H1 (cell line): ENCODE measurements at places on chromosomes 4 and X. TPM values are rescaled to one million over a fixed set of nuclear protein-coding genes. Genes with fewer than 3 reads are reported as not detected.

The PAK3 gene
- 6.4 and 7.2 TPM in 2 replicates for total RNA-seq

The TRIM75 gene
- total RNA-seq: not detected in 2 replicates

GRCh38 chr4:104829761-104830160 lies 316.9 kb upstream of the TET2 start:
- no peak for DNase-seq
- H3K27ac ChIP-seq: no peak overlapping the region
- H3K4me1 ChIP-seq: no peaks in the 10 kb centered on the region
- H3K4me3 ChIP-seq: no peak overlapping the region

GRCh38 chr4:80309294-80310004 lies 26.1 kb upstream of the CFAP299 start:
- H3K27ac ChIP-seq: no peak overlapping the region
- H3K36me3 ChIP-seq: no peaks in the 10 kb centered on the region
- H3K4me1 ChIP-seq: no peaks in the 10 kb centered on the region

- H3K27me3 ChIP-seq: no peaks in the 10 kb centered on the region
- H3K27ac ChIP-seq: peak overlapping the region; percentile 83
- H3K4me3 ChIP-seq: peak overlapping the region; percentile 95
Measured at GRCh38 chr4:152778656-152779512, 646 bp downstream of the TIGD4 start.

DNA sequence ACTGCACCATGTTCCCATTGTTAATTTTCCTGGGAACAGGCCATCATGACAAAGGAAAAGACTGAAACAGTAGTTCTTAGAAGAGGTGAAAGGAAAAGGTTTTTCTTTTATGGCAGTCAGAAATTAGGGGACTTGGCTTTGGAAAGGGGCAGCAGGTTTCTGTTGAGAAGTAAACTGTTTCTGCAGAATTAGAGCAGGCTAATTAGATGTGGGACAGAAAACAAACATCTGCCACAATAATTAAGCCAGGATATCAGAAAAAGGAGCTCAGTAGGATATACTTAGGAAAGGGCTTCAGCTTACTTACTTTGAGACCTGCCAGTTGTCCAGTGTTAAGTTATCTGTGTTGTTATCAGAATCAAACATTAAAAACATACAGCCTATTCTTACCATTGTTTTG lies 36.7 kb upstream of the STPG2 start:
- H3K4me3 ChIP-seq: no peak overlapping the region
- no peak for DNase-seq
- H3K27me3 ChIP-seq: no peaks in the 10 kb centered on the region
- H3K27ac ChIP-seq: no peak overlapping the region
- H3K36me3 ChIP-seq: no peaks in the 10 kb centered on the region
- H3K4me1 ChIP-seq: no peaks in the 10 kb centered on the region

DNA sequence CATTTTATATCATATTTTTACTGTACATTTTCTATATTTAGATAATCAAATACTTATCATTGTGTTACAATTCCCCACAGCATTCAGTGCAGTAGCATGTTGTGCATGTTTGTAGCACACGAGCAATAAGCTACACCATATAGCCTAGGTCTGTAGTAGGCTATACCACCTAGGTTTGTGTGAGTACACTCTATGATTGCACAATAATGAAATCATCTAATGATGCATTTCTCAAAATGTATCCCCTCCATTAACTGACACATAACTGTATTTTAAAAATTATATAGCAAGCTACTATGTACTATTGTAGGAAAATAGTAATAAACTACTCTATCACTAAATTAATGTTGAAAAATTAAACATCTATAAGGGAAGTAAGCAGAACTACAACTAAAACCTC lies 518.4 kb upstream of the PABPC4L start:
- no peak overlapping the region for H3K27ac ChIP-seq
- no peak for DNase-seq
- H3K4me1 ChIP-seq: no peaks in the 10 kb centered on the region
- H3K4me3 ChIP-seq: no peak overlapping the region
- no peaks in the 10 kb centered on the region for H3K36me3 ChIP-seq
- no peaks in the 10 kb centered on the region for H3K27me3 ChIP-seq
